ENCODE measurements at places on chromosomes 11 and 22.
A peak's percentile ranks its signal among the peaks of the same experiment; 100 is the strongest.

- no peak for DNase-seq
Observed at GRCh38 chr22:29727131-29727523, 7.3 kb downstream of the CABP7 start.

- DNase-seq: peak; percentile 1
Observed at GRCh38 chr11:34840736-34841386, 75.3 kb downstream of the APIP start.

DNA sequence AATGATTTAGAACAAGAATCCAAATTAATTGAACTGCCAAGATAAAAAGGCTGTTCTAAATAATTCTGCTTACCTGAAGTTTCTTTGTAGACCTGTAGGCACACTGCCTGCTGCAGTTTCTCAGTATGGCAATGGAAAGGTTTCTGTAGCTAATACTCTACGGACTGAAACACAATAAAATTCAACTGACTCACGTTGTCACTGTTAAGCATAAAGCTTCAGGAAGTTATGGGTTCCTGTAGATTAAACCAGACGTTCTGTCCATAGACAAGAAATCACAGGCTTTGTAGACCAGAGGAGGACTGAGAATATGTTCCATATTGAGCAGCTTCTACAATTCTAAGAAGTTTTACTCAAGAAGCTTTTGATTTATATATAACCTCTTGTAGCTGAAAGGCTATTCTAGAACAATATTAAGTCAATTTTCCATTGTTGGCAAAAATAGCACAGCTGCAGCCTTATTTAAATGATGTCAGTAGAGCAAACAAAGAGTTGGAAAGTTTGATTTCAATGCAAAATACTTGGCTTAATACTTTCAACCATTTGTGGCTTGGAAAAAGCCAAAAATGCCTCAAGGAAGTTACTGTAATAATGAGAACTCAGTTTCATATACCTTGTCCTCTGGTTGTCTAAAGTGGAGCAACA, at the start of gene GLYATL2:
GLYATL2 (minus strand) TSS at position 344 of the 645 bp plus-strand sequence. CDS start 5,092 bp downstream, outside the sequence.
- no peak for DNase-seq

DNA sequence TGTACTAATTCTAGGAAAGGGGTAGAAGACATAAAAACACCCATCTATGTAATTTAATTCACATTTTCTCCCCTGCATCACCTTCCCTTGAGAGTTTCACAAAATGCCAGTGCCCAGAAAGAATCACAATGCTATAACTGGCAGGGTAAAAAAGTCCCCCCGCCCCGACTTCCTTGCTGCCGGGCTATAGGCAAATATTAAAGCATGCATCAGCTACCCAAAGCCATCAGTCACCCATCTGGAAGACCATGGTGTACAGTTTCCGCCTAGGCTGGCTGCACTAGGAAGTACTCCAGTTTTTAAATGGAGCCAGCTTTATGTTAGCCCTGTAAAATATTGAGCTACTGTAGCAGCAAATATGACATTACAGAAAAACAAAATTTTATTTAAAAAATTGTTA, 67.8 kb downstream of the ST14 start:
- no peak for DNase-seq

DNA sequence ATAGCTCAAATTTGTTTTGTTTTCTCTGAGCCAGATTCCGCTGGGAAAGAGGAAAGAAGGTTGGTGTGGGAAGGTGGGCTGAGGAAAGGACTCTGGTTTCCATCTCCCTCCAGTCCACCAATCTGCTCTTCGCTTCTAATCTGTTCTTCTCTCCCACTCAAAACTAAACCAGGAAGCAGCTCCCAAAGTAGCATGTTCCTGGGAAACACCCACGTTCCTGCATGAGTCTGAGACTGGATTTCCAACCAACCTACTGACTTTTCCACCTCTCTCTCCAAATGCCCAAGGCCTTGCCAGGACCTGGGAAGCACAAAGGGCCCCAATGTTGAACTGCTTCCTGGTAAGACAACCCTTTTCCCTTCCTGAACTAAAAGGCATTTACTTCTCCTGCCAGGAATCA, 110.2 kb downstream of the WT1 start:
- DNase-seq: no peak

DNA sequence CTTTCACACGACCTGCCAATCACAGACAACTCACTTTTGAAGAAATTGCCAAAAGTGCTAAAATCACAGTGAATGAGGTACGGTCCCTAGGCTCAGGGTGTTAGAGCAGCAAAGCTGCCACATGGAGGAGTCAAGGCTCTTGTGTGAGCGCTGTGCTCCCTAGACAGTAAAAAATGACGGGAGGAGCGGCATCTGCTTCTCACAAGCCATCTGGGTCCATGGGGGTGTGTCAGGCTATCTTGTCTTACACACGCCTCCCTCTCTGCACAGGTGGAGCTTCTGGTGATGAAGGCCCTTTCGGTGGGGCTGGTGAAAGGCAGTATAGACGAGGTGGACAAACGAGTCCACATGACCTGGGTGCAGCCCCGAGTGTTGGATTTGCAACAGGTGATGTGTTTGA, 14.8 kb downstream of the PSMD13 start:
- no peak for DNase-seq

DNA sequence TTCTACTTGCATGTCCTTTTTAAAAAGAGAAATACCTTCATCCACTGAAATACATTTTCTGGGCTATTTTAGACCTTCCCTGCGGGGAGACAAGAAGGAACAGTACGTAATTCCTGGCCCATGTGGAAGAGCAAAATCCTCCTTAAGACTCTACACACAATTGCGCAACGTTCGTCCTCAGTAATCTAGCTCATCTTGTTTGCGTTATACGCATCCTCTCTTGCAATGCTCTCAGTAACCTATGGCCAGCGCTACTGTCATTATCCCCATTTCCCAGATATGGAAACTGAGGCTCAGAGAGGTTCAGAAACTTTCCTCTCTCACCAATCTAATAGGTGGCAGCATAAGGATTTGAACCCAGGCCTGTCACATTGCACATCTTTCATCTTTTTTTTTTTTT, 54.6 kb downstream of the RPUSD4 start:
- no peak for DNase-seq

DNA sequence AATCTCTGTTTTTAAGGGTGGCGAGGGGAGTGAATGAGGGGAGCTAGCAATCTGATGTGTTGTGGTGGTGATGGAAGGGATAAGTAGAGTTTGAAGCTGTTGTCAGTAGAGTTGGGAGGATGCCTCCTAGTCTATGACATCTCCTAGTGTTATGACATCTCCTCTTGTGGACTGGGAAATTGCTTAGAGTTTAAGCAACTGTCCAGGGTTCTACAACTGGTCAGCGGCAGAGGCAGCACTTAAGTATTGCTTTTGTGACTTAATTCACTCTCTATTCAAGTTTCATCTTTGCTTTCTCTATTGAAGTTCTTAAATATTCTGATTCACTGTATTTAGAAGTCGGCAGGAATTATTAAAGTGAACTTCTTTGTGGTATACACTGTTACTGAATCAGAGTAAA, 13.8 kb downstream of the BMAL1 start:
- DNase-seq: no peak

GRCh38 chr11:35303596-35304385, 115.6 kb downstream of the SLC1A2 start:
- no peak for DNase-seq

DNA sequence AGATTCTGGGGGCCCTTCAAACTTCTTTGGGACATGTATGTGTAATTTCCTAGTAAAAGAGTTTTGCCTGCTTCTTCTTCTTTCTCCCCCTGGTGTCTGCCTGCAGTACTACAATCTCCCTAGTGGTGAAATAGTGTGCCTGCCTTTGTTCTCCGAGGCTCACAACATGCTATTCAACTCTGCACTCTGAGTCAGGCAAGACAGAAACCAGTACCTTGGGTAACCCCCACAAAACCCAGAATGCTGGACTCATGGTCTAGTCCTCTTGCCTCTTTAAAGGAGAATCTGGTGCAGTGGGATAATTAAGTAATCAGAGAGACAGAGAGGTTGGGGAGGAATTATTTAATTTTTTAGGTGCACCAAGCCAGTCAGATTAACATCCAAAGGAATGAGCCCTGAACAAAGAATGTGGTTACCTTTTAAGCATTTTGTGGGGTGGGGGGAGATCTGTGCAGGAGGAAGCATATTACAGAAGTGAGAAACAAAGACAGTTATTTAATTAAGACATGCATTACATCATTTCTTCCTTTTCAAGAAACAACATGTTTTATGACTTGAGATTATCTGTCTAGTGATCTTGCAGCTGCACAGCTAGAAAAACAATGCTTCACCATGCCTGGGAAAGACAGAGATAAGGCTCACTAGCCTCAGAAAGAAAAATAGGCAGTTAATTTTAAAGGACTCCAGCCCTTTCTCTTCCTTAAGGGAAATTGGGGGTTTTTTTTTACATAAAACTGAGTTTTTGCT, 11.0 kb upstream of the MS4A6A start:
- DNase-seq: peak; percentile 32

DNA sequence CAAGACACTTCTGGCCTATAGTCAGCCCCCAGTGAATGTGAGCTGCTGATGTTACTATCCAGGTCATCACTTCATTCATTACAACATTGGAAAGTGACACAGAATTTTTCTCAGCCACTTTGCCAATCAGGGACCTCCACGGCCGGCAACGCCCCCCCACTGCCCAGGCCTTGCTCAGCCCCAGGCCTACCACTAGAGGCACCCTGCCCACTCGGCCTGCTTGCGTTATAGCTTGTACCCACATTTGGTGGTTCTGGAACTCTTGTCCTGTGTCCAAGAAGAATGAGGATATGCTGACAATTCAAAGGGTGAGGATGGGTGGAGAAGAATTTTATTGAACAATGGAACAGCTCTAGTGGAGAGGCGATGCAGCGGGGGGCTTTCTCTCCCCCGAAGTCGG, 96.2 kb downstream of the TSPAN18 start:
- no peak for DNase-seq

- no peak for DNase-seq
Observed at GRCh38 chr11:47376107-47376524, 2.2 kb downstream of the SPI1 start.

- no peak for DNase-seq
Observed at GRCh38 chr11:78346799-78347198, 70.8 kb downstream of the GAB2 start.

- no peak for DNase-seq
Observed at GRCh38 chr11:86403458-86403857, 28.8 kb downstream of the CCDC81 start.

DNA sequence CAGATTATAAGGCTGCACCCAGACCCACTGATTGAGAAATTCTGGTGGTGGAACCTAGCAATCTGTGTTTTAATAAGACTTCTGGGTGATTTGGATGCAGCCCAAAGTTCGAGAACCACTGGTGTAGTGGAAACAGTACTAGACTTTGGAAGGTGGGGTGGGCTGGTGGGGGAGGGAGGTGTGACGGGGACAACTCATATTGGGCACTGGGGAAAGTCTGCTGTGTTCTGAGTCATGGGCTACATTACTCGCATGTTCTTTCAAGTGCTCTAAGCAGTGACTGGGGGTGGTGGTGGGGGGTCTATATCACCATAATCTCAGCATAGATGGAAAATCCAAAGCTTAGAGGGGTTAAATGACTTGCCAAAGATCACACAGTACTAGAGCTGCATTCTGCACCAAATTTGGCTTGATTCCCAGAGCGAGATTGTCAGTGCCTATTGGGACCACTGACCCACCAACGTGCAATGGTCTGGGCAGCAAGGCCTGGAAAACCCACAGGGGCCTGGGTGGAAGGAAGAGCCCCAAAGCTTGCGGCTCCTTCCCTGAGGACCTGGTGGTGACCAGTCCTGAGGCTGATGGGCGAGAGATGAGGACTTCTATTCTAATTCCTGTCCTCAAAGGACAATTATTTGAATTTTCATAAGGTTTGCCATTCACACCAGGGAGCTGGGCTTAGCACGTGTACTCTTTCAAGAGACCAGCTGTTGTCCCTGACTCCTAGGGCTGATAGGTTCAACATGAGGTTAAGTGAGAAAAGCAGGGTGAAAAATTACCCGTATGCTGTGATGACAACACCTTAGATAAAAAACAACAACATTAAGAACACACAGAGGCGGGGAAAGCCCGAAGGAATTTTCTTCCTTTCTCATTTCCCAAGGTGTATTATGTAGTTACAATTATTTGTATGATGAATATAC, 77.5 kb upstream of the NARS2 start:
- DNase-seq: no peak

- DNase-seq: peak; percentile 15
Observed at GRCh38 chr11:27183672-27184457, 143.2 kb downstream of the BBOX1 start.

DNA sequence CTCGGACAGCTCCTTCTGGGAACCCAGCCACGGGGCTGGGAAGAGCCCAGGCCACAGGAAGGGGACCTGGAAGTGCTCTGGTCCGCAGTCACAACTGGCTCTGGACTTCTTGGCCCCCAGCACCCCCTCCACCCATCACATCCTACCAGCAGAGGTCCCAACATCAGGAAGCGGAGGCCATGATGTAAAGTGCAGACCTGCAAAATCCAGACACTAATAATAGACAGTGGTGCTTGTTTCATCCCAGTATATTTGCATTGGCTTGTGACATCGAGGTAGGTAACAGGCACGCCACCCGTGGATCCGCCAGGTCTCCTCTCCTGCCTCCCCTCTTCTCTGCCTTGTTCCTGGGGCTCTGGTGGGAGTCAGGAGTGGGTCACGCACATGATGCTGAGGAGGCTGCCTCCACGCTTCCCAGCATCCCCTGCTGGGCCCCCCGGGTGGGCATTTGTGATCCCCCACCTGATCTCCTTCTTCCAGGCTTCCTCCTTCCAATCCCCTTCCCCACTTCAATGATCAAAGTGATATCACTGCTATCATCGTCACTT, 1454.0 kb downstream of the BRD1 start:
- no peak for DNase-seq

DNA sequence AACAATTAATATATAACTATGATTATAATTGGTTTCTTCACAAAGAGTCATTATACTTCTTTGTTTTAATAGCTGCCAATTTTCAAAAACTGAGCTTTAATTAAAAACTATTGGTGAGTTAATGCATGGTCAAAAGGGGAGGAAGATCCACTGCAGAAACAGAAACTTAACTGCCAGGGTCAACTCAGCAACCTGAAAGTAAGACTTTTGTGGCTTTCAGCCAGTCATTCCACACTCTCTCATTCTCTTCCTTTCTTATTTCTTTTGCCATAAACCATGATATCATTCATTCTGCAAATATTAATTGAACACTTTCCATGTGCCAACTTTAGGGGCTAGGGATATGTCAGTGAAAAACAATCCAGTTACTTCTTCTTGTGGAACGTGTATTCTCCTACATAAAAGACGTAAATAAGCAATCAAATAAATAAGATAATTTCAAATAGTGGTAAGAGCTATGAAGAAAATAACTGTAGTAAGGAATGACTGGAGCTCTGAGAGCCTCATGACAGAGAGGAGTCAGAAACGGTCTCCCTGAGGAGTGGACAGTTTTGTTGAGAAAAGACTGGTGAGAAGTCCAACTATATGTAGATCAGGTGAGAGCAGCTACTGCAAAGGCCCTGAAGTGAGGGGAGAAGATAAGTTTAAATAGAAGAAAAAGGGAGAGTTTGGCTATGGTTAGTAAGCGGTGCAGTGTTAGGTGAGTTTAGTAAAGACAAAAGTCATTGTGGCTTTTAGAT, 130.5 kb downstream of the GRIA4 start:
- no peak for DNase-seq

- DNase-seq: no peak
Observed at GRCh38 chr11:119023741-119024140, 5.2 kb downstream of the TRAPPC4 start.

Measured in memory B cell (primary cell).